ENCODE measurements at places on chromosomes 5 and 9. TPM values are rescaled to one million over a fixed set of nuclear protein-coding genes. Genes with fewer than 3 reads are reported as not detected.

SPATA31D4 gene
- not detected for polyA plus RNA-seq

CSF2 gene
- not detected for polyA plus RNA-seq

IL33 gene
- polyA plus RNA-seq, result 26.2 TPM

- DNase-seq, result no peak
Observed at GRCh38 chr9:2506321-2506720, 115.3 kb upstream of the VLDLR start.

DNA sequence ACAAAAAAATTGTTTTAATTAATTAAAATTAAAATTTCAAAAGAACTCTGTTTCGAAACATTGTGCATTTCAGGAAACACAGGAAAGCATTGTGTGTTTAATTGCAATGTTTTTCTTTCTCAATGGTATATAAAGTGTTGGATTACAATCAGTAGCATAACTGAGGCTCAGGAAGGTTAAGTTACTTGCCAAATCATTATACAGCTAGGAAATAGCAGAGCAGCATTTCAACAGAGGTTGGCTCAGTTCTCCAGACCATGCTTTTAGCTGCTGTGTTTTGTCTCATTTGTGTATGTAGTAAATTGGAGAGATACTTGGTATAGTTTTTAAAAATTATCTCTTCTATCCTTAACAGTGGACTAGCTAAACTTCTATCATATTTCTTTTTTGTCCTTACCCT, 30.0 kb upstream of the CAMLG start:
- no peak for DNase-seq
